ENCODE measurements at places on chromosomes 11 and 22.

DNA sequence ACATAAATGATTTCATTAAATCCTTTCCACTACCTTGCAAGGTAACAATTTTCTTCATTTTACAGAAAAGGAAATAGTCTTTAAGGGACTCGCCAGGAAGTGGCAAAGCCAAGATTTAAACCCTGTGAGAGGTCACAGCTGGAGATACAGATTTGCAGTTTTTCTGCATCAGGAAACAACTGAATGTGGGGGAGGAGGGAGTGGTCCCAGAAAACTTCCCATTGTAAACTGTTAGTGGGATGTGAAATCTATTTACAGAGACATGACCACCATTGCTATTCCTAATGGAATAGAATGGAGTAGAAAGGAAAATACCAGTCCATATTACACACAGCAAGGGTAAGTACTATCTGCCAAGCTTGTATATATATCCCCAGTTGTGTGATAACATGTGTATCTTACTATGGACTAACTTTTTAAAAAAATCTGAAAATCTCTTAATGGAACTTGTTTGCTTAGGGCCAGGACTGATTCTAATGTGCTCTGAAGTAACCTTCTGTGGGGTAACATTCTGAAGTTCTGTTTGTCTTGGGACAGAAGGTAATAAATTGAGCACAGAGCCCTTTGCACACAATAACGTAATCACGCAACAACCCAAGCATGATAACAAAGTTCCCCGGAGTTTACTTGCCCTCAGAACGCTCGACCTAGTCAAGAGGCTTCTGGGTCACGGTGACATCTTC, 10.9 kb upstream of the TSKU start:
- no peak for DNase-seq

DNA sequence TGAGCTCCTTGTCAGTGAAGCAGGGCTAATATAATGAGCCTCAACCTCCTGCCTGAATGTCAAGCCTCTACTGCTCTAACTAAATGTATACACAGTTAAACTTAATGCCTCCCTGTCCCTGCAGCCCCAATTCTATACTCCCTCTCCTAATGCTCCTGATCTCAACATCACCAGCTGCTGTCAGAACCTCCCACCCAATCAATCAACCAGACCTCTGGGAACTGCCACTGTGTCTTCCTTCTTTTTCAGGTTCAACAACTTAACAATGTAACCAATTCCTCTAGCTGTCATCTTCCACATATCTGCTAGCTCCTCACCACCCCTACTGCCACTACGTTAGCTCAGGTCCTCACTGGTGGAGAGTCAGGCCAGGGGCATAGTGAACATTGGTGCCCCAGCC, 339.8 kb upstream of the NARS2 start:
- no peak for DNase-seq

DNA sequence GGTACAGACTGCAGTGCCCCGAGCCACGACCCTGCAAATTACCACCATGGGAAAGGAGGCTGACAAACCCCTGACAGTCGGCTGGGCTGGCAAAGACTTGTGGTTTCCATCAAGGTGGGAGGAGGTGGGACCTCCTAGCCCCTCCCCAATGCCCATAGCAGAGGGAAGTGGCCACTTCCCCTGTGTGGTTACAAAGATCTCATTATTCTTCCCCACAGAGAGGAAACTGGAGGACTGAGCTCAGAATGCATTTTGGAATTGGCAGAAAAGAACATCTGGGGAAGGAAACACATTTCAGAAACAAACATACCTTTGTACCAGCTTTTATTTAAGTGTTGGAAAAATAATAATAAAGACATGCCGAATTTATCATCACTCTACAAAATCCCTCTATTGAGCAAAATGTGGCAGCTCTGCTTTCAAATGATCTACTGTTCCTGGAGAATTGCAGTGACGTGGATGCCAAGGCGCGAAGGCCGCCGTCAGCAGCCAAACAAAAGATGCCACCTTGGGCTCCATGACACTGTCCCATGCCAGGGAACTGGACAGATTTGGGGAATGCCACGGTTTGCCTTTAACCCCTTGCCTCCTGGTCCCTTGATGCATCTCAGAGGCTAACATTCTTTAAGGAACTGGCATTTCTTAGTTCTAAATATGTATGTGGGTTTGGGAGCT, 169.6 kb downstream of the CRYBB2 start:
- no peak for DNase-seq

- DNase-seq: no peak
Measured at GRCh38 chr22:43338766-43339345, 4.3 kb downstream of the SCUBE1 start.

GRCh38 chr11:57306161-57306876, 18.4 kb downstream of the TNKS1BP1 start:
- no peak for DNase-seq

- DNase-seq: no peak
Measured at GRCh38 chr11:74743640-74744039, 5.0 kb upstream of the RNF169 start.

DNA sequence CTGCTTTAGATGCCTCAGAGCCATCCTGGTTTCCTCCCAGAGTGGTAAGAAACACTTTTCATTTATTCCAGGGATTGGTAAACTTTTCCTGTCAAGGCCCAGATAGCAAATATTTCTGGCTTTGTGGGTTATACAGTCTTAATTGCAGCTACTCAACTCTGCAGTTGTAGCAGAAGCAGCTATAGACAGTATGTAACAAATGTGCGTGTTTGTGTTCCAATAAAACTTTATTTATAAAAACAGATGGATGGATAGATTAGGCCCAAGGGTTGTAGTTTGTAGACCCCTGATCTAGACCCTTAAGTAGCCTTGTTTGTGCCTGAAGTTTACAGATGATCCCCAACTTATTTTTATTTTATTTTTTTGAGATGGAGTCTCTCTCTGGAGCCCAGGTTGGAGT, 17.9 kb downstream of the NNMT start:
- DNase-seq: no peak

- no peak for DNase-seq
Measured at GRCh38 chr11:83693306-83693992, 407.3 kb upstream of the CCDC90B start.

GRCh38 chr11:764322-765024, 12.8 kb downstream of the GATD1 start:
- no peak for DNase-seq

GRCh38 chr11:67248653-67249052, 17.6 kb upstream of the GRK2 start:
- no peak for DNase-seq

DNA sequence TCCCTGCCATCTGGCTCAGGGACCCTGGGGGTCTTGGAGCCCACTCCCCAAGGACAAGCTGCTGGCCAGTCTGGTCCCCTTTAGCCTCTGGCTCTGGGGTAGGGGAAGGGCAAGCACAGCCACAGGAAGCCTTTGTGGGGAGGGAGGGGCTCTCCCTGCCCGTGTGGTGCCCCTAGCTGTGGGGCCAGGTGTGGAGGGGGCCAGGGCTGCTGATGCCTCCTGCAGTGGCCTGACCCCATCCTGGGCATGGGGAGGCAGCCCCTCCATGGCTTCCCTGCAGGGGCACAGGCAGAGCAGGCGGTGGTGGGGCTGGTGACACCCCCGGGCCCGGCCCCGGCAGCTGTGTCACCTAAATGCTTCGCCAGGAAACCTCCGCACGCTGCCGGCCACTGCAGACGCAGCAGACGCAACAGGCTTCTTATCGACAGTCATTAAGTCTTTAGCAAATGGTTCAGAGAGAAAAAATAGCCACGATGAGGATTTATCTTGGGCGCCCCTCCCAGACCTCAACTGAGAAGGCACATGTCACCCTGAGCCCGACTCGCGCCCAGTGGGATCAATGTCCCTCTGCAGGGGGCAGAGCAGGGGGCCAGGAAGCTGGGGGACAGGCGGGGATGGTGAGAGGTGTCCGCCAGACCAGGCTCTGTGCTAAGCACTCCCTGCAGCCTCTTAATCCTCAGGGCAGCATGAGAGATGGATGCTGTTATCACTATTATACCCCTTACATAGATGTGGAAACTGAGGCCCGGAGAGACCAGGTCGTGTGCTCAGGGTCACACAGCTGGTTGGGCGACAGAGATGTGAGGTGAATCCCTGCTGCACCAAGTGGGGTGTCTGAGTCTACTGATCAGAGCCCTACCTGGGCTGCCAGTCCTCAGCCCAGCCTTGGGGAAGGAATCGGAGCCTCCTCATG, 33.9 kb downstream of the FLRT1 start:
- no peak for DNase-seq

DNA sequence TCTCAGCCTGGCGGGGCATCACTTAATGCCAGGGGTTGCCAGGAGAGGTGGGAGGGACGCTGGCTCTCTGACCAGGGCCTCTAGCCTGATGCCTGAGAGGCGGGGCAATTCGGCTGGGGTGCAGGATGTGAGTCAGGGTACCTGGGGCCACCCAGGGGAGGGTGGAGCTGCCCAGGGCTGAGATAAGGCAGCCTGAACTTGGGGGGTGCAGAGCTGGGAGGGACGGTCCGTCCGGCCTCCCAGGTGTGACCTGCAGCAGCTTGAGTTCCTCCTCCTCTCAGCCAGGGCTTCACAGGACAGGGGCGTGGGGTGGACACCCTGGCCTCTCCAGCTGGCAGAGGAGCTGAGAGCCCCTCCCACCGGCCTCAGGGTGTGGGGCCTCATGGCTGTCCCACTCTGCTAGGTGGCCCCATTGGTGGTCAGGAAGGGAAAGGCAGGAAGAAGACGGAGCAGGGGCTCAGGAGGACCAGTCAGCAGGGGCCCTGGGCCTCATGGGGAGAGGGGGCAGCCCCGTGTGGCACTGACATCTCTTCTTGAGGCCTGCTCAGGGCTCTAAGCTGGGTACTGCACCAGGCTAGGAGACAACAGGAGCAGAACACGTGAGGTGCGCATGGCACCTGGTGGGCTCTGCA, 942 bp upstream of the RPS6KA4 start:
- no peak for DNase-seq

DNA sequence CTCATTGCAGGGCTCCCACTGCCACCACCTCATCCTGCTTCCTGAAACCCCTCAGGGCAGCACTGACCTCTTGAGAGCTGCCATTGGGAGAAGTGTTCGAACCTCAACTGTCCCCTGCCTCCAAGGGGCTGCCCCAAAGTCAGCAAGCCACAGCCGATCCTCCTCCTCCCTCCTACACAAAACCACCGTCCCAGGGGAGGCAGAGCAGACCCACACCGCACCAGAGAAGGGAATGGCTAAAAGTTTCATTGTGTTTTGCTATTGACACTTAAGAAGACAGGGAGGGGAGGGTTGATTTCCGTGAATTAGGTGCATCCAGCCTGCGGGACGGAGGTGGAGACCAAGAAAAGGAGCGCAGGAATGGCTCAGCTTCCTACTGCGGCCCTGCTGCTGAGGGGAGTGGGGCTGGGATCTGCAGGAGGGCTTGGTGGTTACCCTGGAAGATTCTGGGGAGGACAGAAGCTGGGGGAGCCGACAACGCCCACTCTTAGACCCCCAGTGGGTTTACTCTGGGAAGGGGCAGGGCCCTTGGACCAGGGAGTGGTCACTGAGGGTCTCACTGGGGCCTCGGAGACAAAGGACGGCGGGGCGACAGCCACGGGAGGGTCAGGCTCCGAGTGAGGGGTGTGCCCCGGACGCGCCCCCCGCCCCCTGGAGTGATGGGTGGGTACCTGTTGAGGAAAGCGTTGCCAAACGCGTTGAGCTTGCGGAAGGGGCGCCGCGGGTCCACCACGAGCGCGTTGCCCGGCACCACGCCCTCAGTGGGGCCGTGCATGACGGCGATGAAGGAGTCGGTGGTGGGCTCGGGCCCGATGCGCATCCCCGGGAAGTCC, 815 bp downstream of the EHD1 start:
- no peak for DNase-seq

- DNase-seq: no peak
Measured at GRCh38 chr11:130631119-130631518, 182.7 kb downstream of the ADAMTS15 start.

GRCh38 chr11:24762076-24762475, 265.2 kb downstream of the LUZP2 start:
- DNase-seq: no peak

- no peak for DNase-seq
Measured at GRCh38 chr11:77252555-77253270, 48.8 kb downstream of the GDPD4 start.

GRCh38 chr11:75233754-75234172, 6.8 kb upstream of the TPBGL start:
- DNase-seq: peak; percentile 10

DNA sequence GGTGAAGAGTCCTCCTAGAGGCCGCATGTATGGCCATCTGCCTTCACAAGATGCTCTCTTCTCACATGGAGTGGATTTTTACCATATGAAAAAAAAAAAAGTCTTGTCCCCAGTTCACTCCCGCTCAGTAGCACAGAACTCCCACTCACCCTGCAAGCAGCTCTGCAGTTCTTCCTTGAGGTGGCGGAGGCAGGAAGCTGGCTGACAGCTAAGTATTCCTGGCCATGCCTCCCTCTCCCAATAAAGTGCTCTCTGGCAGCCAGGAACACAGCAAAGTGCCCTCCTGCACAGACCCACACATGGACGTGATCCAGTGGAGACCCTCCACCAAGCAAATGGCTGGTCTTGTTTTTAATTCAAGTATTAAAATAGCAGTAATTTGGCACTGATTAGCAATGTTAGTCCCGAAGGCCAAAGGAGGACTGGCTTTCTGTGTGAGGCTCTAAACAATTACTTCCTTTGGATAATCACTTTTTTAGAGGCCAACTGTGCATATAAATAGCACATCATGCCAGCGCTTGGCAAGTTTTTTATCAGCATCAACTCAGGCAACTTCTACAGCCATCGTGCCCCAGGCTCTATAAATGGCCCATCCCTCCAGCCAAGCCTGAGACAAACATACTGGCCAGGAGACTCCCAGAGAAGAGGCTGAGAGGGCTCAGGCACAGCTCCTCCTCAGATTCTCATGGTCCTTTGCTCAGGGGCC, 413.6 kb downstream of the OPCML start:
- no peak for DNase-seq

DNA sequence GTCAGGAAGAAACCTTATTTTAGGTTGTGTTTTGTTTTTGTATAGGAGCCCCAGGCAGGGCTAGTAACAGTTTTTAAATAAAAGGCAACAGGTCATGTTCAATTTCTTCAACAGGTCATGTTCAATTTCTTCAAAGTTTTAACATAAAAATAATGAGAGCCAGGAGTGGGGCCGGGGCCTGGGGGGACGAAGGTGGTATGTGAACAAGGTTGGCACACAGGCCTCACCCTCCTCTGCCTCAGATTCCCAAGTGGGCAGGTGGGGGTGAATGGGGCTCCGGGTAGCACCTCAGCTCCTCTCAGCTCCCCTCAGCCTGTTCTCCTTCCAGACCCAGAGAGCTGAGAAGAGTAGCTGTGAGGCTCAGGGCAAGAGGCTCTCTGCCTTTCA, 4.4 kb downstream of the DERL3 start:
- no peak for DNase-seq

All from SK-N-MC (cell line).